ENCODE measurements at places on chromosomes 13 and 19.

- DNase-seq, result no peak
Observed at GRCh38 chr13:37433086-37433485, 165.5 kb downstream of the POSTN start.

- no peak for DNase-seq
Observed at GRCh38 chr13:46698014-46698413, 98.9 kb downstream of the ESD start.

GRCh38 chr19:3690551-3691371 is 9.5 kb downstream of the PIP5K1C start:
- no peak for DNase-seq

DNA sequence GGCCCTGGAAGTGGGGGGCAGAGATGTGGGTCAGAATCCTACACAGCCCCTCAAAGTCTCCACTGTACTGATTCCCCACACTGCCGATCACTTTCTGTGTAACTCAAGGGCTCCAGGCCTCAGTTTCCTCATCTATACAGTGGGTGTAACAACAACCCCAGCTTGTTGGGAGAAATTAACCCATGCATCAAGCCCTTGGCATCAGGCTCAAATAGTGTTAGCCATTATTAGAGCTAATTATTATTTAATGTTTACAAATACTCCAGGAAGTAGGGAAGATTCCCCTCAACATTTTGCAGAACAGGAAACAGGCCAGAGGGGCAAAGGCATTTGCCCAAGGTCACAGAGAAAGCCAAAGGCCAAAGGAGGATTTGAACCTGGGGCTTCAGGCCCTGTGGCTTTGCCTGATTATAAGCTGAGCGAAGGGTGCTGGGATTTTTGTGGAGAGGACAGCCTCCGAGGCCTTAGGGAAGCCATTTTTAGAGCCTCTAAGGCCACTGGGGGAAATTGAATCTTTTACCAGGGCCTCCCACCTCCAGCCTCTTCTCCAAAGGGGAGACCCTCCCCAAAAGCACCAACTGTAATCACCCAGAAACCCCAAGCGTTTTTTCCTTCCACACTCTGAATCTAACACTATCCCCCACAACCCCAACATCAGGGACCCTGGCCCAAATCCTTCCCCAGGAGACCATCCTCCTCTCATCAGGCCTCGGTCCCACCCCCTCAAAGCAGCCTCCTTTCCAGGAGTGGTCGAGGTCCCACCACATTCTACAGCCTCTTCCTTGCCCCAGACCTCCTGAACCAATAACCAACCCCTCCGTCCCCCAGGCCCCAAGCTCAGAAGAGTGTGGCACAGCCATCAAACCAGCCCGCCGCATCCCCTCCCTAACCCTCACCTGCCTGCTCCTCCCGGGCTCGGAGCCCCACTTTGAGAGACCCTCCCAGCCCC is 1.1 kb downstream of the FKBP8 start:
- no peak for DNase-seq

DNA sequence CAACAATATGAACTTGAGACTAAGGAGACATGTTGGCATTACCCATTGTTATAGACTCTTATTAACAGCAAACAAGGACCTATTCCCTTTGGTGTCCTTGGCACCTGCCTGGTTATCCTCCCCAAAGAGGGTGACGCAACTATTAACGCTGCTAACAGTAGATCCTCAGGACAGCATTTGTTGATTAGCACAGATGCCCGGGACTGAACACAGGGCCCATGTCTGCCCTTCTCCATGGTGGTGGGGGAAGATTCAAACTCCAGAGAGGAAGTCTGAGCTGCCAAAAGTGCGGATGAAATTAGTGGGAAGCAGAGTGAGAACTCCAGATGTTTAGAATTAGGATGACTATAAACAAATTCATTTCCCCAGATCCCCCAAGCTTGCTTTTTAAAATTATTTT is 101.2 kb upstream of the RAP2A start:
- DNase-seq, result no peak

DNA sequence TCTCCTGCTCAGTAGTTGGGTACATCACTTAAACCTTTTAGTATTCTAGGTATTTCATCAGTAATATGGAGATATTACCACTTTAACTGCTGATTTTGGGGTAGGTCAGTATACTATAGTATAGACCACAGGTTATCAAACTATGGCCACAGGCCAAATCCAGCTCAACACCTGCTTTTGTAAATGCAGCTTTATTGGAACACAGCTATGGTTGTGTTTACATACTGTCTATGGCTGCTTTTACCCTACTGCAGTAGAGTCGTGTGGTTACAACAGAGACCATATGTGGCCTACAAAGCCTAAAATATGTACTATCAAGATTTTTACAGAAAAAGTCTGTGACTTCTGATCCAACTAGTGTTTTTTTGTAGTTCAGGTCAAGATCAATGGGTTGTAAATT is 10.3 kb downstream of the COG6 start:
- DNase-seq, result no peak
